ENCODE measurements at places on chromosomes 2 and 18.
A peak's percentile ranks its signal among the peaks of the same experiment; 100 is the strongest.

DNA sequence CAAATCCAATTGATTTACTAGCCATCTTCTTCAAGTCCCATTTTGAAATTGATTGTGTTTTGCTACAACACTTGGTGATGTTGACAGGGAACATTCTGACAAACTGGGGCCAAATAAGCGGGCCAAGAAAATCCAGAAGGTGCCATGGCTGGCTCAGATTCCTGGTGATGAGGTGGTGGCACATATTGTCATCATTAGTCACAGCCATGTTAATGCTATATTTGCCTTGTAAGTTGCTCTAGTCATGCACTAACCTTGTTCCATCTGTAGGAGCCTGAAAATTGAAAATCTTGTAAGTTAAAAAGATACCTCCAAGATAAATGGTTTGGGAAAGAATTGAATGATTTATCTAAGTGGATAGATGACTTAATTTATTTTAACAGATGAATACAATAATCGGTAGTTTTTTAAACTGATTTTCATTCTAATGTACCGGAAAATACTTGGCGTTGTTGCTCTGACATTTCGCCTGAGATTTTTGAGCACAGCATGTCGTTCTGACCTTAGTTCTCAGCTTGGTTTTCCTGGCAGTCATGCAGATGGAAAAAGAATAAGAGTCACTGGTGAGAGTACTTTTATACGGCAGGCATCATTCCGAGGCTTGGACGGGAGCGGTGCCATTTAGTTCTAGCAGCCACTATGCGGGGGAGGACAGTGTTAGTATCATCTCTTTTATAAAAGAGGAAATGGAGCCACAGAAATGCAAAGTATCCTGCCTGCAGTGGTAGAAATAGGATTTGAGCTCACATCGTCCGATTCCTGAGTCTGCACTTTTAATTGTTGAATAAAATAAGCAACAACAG is 133.9 kb downstream of the ZNF532 start:
- peak; percentile 78 for DNase-seq

GRCh38 chr18:41820784-41821183 is 134.2 kb upstream of the PIK3C3 start:
- no peak for DNase-seq

DNA sequence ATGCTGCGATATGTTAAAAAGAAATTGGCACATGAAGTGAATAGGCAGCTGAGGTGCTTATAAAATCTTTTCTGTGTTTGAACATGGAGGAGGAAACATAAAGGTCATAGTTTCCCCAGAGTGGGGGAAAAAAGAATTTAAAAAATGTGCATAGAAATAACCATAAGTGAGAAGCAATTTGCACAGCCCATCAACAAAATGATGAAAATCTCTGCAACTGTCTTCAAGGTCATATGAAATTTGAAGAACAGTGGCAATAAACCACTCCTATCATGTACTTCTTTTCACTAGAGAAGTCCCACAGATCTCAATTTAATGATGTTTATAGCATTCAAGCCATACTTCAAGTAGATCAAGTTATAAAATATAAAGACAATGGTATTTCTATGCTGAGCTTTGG is 46.7 kb upstream of the ZNF804A start:
- DNase-seq = no peak

GRCh38 chr2:199910338-199911051 is 598 bp upstream of the C2orf69 start:
- no peak for DNase-seq

Data from LHCN-M2 (cell line).